ENCODE measurements at places on chromosomes 3 and 15.

DNA sequence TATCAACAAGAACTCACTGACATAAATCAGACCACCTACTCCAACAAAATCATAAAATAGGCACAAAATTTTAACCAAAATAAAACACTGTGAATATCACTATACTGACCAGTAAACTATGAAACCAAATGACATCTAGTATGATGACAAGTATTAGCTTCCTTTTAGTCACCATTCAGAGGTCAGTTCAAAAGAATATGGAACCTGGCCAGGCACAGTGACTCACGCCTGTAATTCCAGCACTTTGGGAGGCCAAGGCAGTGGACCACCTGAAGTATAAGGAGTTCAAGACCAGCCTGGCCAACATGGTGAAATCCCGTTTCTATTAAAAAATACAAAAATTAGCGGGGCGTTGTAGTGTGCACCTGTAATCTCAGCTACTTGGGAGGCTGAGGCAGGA is 65.8 kb downstream of the SMARCC1 start:
- no peak for DNase-seq

GRCh38 chr3:159844801-159845261 is 143.8 kb upstream of the IL12A start:
- DNase-seq, result no peak

GRCh38 chr3:49805897-49806701 is 3.0 kb downstream of the INKA1 start:
- DNase-seq, result no peak

- no peak for DNase-seq
These were observed 309.3 kb downstream of the SV2B start for GRCh38 chr15:91409387-91409786.

DNA sequence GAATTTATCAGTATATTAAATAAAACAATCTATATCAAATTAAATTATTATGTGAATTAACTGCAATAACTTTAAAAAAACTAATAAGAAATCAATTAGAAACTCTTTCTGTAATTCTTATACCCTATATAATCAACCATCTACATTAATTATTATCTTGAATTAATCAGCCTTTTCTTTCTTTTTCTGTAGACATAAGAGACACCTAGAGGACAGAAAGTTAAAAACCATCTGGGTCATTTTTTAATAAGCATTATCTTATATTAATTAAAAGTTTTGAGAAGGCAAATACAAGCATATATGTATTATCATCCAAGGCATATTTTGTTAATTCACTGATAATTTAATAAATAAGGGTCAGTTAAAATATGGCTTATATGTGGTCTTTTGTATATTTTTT is 24.2 kb upstream of the SLC25A26 start:
- DNase-seq, result no peak

DNA sequence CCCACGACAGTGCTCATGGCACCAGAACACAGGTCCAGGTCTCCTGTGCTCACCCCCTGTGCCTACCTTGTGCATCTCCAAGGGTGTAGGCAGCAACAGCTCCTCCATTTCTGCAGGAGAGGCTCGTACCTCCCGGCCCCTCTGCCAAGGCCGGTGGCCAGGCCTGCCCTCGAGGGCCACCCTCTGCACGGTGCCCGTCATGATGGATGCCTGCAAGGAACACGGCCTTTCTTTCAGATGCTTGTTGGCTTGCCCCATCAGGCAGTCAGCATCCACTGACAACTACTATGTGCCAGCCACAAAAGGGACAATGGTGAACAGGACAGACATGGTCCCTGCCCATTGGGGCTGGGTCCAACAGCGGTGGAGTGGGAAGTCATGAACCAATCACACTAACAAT is 43.8 kb downstream of the GRIP2 start:
- DNase-seq, result no peak

DNA sequence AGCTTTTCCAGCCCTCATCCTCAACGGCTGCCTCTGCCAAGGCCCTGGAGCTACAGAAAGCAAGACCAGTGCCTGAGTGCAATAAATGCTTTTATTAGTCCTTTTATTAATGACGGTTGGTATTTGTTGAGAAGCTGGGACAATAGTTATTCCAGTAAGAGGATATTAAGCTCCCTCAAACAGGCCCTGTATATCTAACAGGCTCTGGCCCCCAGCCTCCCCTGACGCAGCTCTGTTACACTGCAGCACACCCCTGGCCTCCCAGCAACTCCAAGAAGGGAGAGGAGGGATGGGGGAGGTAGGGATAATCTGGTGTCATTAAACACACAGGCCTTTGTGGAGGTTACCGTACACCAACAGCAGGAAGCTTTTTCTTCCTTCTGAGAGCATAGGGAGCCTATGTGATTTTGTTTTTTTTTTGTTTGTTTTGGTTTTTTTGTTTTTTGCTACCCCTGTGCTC is 30.8 kb upstream of the MAGEF1 start:
- no peak for DNase-seq

DNA sequence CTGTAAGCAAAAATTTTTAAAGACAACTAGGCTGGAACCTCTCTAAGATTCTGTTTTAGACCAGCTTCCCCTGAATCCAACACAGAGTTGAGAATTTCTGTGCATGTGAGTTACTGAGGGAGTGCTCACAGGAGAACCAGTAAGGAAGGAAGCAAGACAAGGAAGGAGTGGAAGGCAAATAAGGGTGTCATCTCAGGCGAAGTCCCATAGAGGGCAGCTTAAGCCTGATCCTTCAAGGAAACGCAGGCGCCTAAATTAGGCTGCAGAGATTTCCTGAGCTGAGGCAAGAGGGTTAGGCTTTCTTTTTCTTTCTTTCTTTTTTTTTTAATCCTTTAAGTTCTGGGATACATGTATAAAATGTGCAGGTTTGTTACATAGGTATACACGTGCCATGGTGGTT is 36.2 kb upstream of the COL6A6 start:
- DNase-seq, result no peak

GRCh38 chr3:73433079-73433478 is 191.7 kb downstream of the PDZRN3 start:
- DNase-seq, result no peak

DNA sequence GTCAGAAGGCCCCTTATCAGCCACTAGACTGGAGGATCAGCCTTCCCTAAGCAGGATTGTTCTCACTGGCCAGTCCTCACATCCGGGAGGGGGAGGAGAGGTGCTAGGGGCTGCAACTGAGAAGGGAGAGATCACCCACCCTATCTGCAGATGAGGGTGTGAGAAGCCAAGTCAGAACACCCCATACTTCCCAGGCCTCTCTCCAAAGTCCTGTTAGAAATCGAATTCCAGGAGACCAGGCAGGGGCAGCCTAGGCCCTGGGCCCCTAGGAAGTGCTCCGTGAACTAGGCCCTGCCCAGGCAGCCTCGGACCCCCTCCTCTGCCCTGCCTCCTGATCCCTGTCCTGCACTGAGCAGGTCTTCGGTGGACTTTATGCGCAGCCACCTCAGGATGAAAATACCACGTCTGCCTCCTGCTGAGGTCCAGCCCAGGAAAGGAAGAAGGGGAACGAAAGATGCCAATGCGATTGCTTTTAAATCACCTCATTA is 933 bp downstream of the DZIP1L start:
- no peak for DNase-seq

DNA sequence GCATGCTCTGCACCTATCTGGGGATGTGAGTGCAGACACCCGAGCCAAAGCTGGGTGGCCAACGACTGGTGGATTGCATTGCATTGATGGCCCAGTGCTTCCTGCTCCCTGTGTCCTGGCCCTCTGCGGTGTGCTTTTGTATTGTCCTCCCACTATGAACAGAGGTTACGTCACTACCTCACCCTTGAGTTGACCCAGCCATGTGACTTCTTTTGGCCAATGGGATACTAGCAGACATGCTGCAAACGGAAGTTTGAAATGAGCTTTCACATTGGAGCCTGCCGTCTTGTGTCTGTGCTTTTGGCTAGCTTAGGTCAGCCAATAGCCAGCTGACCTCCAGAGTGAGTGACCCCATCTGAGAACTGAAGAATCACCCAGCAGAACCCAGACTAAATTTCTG is 15.3 kb upstream of the TBC1D21 start:
- no peak for DNase-seq

DNA sequence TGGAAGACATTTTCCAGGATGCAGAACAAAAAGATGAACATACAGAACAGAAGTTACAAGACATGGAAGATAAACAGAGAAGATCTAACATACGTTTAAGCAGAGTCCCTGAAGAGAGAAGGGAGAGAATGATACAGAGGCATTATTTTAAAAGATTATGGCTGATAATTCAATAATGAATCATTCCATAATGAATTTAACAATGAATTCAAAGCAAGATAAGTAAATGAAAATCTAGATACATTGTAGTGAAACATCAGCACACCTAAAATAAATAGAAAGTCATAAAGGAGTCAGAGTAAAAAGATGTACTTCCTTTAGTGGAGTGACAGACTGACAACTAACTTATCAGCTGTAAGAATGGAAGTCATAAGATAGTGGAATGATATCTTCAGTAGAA is 30.1 kb upstream of the PGPEP1L start:
- DNase-seq, result no peak

DNA sequence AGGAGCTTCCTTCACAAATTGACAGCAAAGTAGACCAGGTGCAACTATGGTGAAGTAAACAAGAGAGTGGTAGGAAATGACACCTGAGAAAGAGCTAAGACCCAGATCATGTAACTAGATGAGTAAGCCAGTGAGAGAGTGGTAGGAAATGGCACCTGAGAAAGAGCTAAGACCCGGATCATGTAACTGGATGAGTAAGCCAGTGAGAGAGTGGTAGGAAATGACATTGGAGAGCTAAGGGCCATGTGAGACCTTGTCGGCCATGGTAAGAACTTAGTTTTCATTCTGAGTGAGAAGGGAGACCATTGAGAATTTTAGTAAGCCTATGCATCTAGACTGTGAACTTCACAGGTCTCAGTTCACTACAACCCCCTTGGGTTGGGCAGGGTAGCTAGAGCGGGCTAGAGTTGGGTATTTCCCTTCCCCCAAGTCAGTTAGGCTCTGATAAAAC is 5.4 kb upstream of the SENP7 start:
- DNase-seq, result no peak

- DNase-seq, result no peak
These were observed 24.4 kb downstream of the MIX23 start for GRCh38 chr3:122358703-122359032.

- DNase-seq, result no peak
These were observed 32.6 kb downstream of the BBX start for GRCh38 chr3:107555359-107555758.

- no peak for DNase-seq
These were observed 20.5 kb downstream of the RBPMS2 start for GRCh38 chr15:64754663-64755426.

- DNase-seq, result no peak
These were observed 1.9 kb downstream of the CBLB start for GRCh38 chr3:105866656-105867653.

- DNase-seq, result no peak
These were observed 872.3 kb downstream of the ROBO1 start for GRCh38 chr3:78895528-78895927.

- DNase-seq, result no peak
These were observed 27.0 kb upstream of the PEX5L start for GRCh38 chr3:180063783-180064182.

- no peak for DNase-seq
These were observed 156.8 kb downstream of the LRTM1 start for GRCh38 chr3:54771050-54771449.

DNA sequence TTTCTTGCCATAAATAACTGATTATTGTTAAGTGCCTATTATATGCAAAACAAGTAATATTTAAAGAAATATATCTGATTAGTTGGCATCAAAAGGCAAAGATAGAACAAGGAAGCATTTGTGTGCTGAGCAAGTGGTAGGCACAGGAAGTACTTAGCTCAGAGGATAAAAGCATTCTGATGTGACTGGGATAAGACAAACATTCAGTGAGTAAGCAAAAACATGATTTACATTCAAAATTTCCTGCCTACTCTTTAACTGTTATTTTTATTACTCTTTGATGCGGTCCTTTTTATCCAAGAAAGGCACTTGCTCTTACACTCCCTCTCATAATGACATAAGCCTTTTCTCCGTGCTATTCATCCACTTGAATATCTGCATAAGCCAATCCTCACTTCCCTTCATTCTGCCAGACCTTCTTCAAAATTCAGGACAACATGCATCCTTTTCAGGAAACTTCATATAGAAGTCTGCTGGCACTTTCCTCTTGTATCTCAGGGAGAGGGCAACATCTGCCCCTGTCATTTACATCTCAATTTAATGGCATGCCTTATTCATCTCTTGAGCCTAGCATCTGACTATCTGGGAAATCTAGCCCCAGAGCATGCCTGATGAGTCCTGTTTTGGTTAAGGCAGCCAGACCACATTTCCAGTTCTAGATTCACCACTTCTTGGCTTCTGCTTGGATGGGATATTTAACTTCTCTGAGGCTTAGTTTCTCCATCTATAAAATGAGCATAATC is 478.2 kb upstream of the ROBO2 start:
- no peak for DNase-seq

DNA sequence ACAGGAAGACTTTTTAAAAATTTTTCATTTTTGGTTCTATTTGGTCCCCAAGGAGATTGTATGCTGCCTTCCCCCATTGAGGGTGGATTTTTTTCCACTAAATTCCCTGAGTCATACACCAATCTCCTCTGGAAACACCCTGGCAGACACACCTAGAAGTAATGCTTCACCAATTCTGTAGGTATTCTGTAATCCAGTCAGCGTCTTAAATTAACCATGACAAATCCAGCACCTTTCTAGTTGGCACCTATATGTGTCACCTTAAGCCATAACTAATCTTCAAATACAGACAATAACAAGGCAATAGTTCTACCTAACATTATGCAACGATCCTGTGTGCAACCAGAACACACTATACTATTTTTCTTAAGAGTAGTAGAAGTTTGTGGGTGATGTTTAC is 459.1 kb upstream of the NDN start:
- no peak for DNase-seq

GRCh38 chr3:69865925-69866679 is 126.8 kb downstream of the MITF start:
- DNase-seq, result no peak

DNA sequence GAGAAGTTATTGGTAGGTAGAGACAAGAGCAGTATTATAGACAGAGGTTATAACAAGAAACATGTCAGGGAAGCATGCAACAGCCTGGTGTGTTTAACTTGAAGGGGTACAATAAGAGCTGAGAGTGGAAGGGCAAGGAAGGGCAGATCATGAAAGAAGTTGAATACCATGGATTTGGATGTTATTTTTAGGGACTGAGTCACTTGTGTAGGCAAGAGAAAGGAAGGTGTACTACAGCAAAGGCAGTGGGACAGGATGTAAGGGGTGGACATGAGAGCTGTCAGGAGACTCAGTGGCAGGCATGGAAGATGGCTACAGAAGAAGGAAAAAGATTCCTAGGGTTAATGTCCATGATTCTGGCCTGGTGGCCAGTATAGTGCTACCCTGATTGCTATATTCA is 66.4 kb downstream of the TFG start:
- no peak for DNase-seq

- no peak for DNase-seq
These were observed 327.1 kb upstream of the GOLIM4 start for GRCh38 chr3:168422843-168423242.

All from stimulated activated CD8-positive, alpha-beta memory T cell treated with anti-CD3 and anti-CD28 coated beads, Interleukin-7, amount 100 ng/mL, for 1 hour (primary cell).